Heart left ventricle (tissue), 16 donors: ENCODE measurements at places on chromosomes 12 and 14. TPM values are rescaled to one million over a fixed set of nuclear protein-coding genes. Genes with fewer than 3 reads are reported as not detected.

The LRRC43 gene
- 0.38 TPM for polyA plus RNA-seq

The PUS7L gene
- polyA plus RNA-seq, result 2.9 TPM

The KRT75 gene
- not detected for polyA plus RNA-seq

The HOXC4 gene
- not detected for polyA plus RNA-seq

The EPYC gene
- polyA plus RNA-seq, result not detected

The ASIC1 gene
- 0.71 TPM for polyA plus RNA-seq

- no peak for DNase-seq
Measured at GRCh38 chr12:68587448-68587873, 23.2 kb upstream of the RAP1B start.

DNA sequence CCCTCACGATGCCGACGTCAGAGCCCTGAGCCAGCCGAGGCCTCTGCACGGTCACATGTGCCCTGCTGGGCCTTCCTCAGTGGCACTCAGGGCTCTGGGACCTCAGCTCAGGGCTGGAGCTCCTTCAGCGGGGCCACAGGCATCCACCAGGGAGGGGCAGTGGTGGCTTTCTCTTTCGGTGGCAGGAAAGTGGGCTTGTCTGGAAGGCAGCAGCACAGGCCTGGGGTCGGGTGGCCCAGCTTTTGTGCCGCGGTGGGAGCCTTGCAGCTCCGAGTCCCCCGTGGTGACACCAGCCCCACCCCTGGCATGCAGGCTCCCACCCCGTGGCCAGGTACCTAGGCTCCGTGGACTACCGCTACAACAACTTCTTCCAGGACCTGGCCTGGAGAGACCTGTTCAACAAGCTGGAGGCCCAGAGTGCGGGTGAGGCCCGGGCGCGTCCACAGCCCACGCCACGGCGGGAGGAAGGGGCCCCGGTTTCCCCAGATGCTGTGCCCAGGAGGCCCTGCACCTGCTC, 14.2 kb upstream of the TEX22 start:
- no peak for DNase-seq

DNA sequence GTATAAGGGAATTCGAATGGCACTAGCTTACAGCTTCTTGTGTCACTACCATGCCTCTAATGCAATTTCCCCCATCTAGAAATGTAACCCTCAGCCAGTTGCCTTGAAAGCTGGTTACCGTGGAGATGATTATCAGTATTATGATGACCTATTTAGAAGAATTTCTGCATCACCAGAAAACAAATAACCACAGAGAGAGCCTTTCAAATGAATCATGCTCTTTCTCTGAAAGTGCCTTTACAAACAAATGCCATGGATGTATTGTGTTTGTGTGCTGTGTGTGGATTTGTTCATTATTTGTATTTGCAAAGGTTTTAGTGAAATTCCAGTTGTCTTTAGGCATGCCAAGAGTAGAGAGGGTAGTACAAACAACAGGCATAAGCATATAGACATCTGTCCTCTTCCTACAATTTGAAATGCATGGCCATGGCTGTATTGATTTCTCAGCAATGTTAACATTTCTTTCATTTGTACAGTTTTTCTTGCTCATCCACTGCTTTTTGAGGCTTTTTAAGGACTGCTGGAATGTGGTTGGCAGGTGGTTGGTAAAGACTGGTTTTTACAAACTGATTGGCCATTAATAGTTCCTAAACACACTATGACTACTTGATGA, 266.5 kb downstream of the PAWR start:
- no peak for DNase-seq

DNA sequence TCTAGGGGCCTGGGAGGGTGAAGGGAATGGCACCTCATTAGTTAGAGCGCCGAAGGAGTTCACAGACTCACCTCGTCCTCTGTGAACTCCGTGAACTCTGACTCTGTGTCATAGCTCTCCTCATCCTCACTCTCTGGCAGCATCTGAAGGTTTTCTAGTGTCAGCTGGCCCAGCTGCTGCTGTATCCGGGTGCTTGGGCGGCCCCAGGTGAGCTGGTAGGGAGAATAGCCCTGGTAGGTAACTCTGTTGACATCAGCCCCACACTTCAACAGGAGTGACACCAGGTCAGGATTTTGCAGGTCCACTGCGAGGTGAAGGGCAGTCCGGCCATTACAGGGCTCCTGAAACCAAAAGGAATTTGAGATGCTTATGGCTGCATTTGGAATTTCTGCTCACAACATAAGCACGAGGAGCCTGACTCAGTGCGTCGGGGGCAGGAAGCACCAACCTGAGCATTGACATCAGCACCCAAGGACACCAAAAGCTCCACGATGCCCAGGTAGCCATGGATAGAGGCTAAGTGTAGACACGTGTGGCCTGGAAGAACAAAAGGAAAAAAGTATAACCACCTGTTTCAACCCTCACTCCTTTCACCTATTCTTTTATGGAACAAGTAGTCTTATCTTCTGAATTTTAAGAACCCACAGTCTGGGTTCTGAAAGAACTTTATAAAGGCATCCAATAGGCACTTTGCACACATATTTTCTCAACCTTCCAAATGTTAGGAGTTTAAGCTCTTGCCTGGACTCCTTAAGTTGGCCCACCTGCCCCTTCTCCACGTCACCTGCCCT, 2.0 kb downstream of the NFKBIA start:
- no peak for DNase-seq

DNA sequence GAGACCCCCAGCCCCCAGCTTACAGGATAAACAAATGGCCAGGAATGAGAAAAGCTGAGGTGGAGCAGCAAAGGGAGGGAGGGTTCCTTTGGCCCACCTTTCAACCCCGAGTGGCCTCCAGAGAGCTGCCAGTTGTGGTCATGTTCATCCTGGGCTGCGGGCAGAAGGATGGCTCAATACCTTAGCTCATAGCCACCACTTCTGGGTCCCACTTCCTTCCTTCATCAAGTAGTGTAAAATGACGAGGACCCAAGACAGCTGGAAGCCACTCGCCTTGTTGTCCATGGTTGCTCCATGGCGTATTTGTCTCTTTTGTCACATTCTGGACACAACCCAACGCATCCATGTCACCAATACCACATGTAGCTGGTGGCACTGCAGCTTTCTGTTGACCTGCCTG, 24.2 kb downstream of the CRACR2A start:
- DNase-seq, result no peak

GRCh38 chr12:129839679-129840078, 64.1 kb downstream of the TMEM132D start:
- no peak for DNase-seq

- no peak for DNase-seq
Measured at GRCh38 chr12:6378709-6379472, 3.5 kb upstream of the SCNN1A start.

- no peak for DNase-seq
Measured at GRCh38 chr12:61754214-61754613, 506.0 kb upstream of the USP15 start.

DNA sequence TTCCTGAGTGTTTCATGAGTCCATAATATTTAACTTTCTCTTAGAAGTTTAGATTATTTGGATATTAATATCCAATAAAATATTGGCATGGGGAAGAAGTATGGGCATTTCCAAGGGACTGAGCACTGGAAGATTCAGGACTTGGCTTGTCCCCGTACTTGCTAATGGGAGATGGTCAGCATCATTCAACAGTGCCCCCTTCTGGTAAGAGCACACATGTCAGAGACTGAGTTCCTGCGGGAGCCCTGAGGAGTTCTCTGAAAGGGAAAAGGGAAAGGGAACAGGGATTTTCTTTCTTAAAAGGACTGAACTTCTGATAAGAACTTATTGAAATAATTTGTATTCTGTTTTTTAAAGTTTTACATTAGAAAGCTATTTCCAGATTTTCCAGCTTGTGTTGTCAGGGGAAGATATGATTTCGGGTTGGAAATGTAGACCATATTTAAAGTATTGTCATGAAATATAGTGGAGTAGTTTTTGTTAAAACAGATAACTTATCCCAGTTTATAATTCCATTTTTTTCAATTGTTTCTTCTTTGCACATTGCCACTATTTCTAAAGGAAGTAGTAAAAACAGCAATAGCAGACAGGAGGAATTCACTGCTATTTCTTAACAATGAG, 59.8 kb upstream of the C12orf71 start:
- peak; percentile 47 for DNase-seq
